ENCODE measurements at places on chromosomes 11 and 22.
A peak's percentile ranks its signal among the peaks of the same experiment; 100 is the strongest.

GRCh38 chr11:129854232-129854805 is 38.7 kb downstream of the TMEM45B start:
- no peak for DNase-seq

- DNase-seq, result no peak
Observed at GRCh38 chr22:28819253-28820096, 19.1 kb upstream of the XBP1 start.

DNA sequence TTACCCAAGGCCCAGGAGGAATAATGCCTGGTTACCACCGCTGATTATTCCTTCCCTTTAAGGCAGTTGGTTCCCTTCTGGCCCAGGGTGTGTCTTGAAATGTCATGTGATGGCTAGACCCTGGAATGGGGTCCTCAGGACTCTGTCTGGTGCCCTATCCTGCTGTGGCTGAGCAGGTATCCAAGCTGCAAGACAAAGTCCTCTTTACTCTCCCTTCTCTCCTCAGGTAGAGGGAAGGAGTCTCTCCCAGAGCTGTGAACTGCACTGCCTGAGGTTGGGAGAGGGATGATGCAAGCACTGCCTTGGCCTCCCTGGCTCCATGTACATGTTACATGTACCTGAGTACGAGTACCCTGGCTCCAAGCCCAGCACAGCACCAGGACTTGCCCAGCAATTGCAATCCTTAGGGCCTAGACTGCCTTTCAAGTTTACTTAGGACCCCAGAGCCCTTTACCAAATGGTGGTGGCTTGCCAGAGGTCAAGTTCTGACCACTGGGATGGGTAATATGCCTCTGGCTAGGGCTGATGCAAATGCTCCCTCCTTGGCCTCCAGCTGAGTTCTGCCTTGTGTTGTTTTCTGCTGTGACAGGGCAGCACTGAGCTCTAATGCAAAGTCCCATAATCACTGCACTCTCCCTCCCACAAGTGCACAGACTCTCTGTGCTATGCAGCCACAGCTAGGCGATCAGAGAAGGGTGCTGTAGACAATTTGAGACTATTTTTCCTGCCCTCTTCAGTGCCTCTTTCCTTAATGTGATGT is 20.7 kb upstream of the AQP11 start:
- DNase-seq, result no peak

DNA sequence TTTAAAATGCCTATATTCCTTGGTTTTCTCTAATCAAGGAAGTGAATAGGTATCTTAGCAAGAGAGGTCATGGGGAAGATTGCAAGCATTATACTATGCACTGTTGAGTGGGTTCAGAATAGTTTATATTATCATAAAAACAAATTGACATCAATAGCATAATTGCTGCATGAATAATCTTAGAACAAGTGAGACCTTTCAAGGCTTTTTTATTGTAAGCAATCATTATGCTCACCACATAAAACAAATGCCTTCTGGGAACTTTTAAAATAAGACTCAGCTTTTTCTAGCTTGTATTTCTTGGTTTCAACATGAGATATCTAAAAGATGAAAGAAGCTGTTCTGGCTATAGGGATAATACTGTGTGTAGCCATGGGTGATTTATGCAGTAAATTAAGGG is 135.6 kb upstream of the ZC3H12C start:
- DNase-seq, result no peak

- no peak for DNase-seq
Observed at GRCh38 chr22:40310081-40310767, 36.1 kb upstream of the ADSL start.

DNA sequence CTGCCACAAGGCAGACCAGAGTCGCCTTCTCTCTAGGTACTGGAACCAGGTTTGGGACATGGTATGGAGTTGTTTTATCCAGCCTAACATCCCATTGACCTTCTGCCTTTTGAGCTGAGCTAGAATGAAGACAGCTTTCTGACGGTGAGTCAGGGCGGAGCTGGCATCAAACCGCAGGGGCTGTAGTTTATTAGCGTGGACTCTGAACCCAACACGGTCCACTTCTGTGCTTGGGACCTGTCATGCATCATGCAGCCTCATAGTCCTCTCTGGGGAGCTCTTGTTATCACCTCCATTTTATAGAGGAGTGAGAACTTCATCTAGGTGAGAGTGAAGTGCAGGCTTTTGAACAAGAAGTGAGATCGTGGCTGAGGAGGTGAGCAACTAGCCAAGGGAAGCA is 8.3 kb downstream of the GAL3ST1 start:
- DNase-seq, result no peak

GRCh38 chr11:16058671-16059070 is 297.7 kb downstream of the SOX6 start:
- no peak for DNase-seq

DNA sequence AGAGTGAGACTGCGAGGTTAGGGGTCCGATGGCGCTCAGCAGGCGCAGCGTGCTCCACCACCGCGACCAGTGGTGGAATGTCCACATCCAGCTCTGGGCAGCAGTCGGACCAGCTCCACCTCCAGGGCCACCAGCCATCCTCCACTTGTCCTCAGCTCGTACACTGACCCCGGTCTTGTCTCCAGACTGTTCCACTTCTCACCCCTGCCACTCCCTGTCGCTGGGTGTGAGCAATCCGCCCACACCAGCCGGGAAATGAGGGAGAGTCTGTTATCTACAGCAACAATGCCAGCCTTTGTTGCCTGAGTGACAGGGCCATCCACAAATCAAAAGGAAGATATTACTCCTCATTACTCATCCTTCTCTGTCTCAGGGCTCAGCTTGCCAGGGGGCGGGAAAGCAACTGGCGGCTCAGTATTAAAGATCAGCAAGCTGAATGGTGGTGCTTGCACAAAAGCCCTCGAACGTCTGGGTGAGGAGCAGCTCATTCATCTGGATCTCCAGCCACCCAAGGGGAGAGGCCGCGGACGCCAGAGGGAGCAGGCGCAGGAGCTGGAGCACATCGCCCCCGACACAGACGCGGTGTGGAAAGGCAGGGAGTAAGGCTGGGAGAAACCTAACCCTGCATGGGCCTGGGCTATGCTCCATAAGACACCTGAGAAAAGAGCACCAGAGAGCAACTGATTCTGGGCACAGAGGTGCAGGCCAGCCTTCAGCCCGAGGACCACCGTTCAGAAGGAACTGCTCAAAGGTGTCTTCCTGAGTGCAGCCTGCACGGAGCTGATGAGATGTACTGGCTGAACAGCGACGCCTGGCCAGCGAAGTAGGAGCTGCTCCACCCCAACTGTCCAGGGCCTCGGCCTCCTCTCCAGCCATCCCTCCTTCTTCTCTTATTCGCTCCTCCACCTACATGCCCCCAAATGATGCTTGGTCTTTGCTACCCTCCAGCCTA is 21.9 kb downstream of the IGSF9B start:
- no peak for DNase-seq

DNA sequence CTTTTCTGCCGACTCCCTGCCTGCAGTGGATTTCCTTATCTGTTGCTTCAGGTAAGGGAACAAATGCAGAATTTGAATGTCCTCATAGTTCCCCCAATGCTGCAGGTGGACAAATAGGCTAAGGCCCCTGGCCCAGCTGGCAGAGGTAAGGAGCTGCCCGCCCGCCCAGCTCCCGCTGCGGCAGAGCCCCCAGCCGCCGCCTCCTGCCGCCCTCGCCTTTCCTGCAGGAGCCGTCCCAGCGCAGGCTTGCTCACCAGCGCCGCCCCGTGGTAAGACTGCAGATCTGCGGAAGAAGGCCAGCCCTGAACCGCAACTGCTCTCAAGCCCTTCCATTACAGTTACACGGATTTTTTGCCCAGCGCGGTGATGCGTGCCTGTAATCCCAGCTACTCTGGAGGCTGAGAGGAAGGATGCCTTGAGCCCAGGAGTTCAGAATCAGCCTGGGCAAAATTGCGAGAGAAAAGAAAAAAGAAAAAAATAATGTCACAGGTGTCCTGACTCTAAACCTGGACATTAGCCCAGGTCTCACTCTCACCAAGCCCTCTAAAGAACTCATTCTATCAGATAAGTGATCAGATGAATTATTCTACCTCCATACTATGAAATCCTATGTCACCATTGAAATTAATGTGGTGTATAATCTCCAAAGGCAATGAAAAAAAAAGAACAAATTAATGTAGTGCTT is 51.2 kb upstream of the EMID1 start:
- peak; percentile 45 for DNase-seq

DNA sequence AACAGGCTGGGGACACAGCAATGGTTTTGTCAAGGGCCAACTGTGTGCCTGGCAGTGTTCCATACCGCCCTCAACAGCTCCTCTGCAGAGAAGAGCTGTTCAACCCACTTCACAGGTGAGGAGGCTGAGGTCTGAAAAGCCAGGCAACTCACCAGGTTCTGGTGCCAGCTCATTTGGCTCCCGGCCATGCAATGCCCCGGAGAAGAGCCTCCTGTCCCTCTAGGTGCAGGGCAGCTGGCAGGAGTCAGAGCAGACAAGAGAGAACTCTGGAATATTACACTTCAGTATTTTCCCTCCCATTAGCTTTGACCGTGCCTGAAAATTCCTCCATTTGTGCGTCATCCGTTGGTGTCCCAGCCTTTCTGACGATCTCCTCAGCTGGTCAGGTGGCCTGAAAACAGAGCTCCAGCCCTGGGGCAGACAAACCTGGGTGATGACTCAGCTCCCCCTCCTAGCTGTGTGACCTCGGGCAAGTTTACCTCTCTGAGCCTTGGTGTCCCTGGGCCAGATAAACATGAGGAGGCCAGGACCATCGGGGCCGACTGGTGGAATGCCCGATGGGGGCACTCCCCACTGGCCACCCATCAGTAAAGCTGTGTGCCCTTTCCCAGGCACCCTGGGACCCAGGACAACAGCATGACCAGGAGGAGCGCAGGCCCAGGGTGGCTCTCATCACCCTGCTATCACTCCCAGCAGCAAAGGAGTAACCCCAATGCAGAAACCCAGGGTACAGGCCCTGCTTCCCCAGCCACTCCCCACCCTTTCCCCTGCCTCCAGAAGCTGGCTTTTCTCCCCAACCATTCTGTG is 9.6 kb upstream of the C1QTNF6 start:
- DNase-seq, result no peak

GRCh38 chr22:47540011-47540410 is 777.6 kb downstream of the TBC1D22A start:
- no peak for DNase-seq

- DNase-seq, result no peak
Observed at GRCh38 chr11:76761718-76762355, 21.3 kb upstream of the TSKU start.

DNA sequence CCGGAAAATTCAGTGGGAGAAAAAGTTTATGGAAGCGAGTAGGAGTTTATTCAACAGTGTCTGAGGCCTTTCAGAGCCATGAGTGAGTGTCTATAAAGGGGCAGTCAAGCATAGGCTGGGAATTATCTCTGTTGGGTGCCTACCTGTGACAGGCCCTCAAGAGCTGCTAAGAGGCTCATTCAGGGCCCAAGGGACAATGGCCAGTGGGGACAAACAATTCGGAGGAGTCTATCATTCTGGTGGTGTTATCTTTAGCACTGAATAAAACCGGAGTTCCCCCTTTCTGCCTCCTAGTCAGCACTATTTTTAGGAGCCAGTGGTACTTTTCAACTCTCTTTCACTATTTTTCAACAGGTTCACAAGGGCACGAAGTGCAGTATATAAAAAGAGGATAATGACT is 89.5 kb upstream of the HTATIP2 start:
- DNase-seq, result peak; percentile 16

DNA sequence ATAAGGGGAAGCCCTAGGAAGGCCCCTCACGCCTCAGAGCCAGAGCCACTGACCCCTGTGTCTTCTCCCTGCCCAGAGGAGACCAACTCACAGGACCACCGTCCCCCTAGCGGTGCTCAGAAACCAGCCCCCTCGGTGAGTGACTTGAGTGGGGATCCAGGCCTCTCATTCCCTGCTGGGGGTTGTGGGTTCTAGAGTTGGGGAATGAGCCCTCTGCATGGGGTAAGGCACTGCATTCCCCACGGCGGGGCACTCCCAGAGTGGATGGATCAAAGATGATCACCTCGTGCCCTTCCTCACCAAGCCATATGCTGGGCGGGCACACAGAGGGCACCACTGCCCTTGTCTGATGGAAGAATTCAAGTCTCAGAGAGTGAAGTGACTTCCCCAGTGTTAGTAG is 39.7 kb downstream of the ZC3H7B start:
- no peak for DNase-seq

DNA sequence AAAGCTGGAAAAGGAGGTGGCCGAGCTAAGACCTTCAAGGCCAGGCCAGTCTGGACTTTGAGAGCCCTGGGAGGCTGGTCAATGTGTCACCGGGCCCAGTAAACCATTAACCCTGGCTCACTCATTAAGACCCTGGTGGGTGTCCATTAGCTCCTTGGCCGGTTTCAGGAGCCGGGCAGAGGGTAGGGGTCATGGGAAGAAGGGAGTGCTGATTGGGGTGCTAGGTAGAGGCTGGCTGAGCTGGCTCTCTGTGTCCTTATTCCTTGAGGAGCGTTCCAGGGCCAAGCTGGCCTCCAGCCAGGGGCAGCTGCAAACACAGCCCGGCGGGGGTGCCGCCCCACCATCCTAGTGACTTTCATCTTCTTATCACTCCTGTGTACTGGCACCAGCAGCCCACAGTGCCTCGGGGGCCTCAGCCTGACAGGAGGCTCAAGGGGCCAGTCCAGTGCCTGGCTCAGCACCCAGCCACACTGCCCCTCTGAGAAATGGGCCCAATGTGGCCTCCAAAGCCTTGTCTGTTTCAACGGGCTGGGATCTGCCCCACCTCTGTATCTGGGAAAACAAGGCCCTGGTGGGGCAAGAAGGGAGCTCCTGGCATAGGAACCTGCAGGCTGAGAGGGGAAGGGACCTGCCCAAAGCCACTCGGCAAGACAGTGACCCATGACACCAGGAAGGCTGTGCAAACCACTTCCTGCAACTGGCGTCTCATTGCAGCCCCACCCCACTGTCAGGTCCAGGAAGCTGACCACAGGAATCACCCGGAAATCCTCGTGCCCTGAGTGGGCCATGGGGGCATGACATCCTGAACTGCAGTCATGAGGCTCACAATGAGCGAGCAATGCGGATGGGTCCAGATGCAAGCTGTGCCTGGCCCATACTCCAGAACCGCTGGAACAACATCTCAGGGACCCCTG is 15.1 kb upstream of the RGL4 start:
- DNase-seq, result no peak

GRCh38 chr11:123062158-123062891 is 389 bp upstream of the HSPA8 start:
- peak; percentile 99 for DNase-seq

GRCh38 chr11:119859684-119860083 is 130.7 kb upstream of the NECTIN1 start:
- DNase-seq, result no peak

- no peak for DNase-seq
Observed at GRCh38 chr11:120932305-120932915, 91.5 kb upstream of the TBCEL start.

DNA sequence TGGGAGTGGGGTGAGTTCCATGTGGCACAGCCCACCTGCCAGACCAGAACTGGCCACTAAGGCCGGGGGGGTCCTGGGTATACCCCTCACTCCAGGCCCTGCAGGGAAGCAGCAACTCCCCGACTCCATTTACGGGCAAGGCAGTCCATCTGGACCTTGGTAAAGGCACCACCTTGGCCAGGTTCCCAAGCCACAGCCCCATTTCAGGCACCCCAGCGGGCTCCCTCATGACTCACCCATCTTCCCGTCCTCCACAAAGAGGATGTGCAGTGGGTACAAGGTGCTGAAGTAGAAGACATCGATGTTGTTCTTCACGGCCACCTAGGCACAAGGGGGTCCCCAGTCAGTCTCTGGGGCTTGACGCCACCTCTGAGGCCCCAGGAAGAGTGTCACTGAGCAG is 15.7 kb upstream of the RASL10A start:
- no peak for DNase-seq

GRCh38 chr22:49133541-49133940 is 694.1 kb downstream of the BRD1 start:
- DNase-seq, result no peak

GRCh38 chr11:43359422-43359818 is 700 bp downstream of the TTC17 start:
- DNase-seq, result peak; percentile 7

GRCh38 chr11:9528573-9529333 is 44.7 kb upstream of the WEE1 start:
- DNase-seq, result no peak
